Kidney (tissue), 22 donors: ENCODE measurements at places on chromosomes 3 and 15. TPM values are rescaled to one million over a fixed set of nuclear protein-coding genes. Genes with fewer than 3 reads are reported as not detected.

ITIH4 gene
- 15.4 TPM for total RNA-seq

LXN gene
- 20.6 TPM for total RNA-seq

- no peak for DNase-seq
These were observed 97.3 kb downstream of the AKAP13 start for GRCh38 chr15:85477730-85478129.

GRCh38 chr15:58650102-58650501, 99.4 kb downstream of the ADAM10 start:
- no peak for DNase-seq

DNA sequence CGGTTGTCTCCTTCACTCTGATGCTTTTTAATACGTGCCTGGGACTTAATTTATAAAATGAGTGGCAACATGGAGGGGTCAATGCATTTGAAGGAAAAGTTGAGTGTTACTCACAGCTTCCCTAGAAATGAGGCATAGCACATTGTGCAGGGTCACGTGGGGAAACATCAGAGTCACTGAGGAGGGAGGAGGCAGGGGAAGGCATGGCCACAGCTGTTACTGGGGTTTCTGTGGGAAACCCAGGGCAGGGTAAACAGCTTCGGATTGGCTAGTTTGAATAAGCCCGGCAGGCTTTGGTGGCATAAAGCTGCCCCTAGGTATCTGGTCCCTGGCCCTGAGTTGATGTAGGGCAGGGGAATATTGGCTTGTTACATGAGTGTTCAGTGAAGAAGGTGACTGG, 98.9 kb upstream of the ST8SIA2 start:
- no peak for DNase-seq

AGBL1 gene
- total RNA-seq = not detected

DNA sequence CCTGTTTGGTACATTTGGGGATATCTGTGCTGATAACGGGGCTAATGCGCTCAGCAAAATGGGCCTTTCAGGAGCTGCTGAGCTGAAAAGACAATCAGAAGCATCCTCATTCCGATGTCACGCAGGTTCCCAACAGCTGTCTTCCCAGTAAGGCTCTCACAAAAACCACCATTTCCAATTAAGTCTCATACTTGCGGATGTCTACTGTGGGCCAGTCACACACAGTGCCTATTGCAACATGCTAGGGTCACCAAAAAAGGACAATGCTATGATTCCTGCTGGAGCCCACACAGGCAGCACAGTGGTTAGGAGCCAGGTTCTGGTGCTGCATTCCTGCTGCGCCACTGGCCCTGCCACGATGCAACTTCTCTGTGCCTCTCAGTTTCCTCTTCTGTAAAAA, 16.4 kb upstream of the LDHAL6B start:
- no peak for DNase-seq

- no peak for DNase-seq
These were observed 50.6 kb downstream of the KBTBD8 start for GRCh38 chr3:67048715-67049074.

CSTA gene
- 4.6 TPM for total RNA-seq
